Astrocyte of the spinal cord (primary cell): ENCODE measurements at places on chromosomes 5 and 9.

GRCh38 chr5:131747180-131748105, 49.4 kb downstream of the FNIP1 start:
- DNase-seq: peak; percentile 40

- DNase-seq: no peak
Measured at GRCh38 chr9:101711330-101711941, 27.0 kb downstream of the GRIN3A start.

DNA sequence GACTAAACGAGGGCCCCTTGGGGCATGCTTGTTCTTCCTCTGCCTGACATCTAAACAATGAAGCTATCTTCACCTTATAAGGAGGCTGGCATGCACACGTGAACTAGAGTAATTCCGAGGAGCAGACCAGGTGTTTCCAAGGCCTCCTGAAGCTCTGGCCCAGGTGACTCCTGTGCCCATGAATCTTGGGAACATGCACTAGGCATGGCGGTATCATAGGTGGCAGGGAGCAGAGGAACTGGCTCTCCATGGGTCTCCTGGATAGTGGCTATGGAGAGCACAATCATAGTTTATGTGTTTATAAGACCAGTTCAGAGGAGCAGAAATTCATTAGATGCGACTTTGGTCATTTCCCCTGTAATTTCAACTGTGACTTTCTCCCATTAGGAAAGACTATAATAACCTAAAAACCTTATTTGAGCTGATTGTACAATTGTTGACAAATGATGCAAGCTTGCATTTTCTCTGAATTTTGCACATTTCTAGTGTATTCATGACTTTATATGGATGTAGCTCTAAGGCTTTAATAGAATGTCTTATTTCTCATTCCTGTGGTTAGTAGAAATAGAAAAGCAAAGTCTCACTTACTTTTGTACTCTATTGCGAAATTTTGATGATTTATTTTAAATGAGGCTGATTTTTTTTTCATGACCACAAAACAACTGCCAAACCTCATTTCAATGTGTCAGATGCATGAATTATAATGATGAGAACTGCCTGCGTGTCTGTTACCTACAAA, 135.3 kb upstream of the RPS23 start:
- DNase-seq: peak; percentile 96

DNA sequence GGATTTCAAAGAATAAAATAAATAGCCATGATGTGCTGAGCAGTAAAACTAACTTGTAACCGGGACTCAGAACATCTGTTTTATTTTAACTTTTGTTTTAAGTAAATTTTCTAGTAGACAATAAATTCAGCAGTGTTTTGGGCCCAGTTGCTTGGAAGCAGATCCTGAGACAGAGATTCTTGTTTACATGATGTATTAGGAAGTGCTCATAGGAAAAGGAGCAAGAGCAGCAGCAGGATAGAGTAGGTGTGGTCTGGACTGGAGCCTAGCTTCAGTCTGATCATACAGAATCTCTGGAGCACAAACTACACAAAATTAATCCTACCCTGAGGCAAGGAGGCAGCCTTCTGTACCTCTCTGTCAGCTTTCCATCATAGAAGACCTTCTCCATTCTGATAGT, 139.2 kb upstream of the CCNH start:
- no peak for DNase-seq

DNA sequence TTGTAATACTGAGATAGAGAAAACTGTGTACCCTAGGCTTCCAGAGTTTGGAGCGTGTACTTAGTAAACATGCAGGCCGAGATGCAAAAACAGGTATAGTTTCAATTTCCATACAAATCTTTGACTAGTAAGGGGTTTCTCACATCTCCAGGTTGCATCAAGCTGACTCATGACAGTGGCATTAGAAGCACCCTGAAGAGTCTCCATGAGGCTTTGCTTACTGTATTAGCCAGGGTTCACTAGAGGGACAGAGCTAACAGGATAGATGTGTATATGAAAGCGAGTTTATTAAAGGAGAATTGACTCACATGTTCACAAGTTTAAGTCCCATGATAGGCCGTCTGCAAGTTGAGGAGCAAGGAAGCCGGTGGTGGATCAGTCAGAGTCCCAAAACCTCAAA, 275.3 kb upstream of the CDH6 start:
- peak; percentile 77 for DNase-seq
